ENCODE measurements at places on chromosomes 12 and 14.

DNA sequence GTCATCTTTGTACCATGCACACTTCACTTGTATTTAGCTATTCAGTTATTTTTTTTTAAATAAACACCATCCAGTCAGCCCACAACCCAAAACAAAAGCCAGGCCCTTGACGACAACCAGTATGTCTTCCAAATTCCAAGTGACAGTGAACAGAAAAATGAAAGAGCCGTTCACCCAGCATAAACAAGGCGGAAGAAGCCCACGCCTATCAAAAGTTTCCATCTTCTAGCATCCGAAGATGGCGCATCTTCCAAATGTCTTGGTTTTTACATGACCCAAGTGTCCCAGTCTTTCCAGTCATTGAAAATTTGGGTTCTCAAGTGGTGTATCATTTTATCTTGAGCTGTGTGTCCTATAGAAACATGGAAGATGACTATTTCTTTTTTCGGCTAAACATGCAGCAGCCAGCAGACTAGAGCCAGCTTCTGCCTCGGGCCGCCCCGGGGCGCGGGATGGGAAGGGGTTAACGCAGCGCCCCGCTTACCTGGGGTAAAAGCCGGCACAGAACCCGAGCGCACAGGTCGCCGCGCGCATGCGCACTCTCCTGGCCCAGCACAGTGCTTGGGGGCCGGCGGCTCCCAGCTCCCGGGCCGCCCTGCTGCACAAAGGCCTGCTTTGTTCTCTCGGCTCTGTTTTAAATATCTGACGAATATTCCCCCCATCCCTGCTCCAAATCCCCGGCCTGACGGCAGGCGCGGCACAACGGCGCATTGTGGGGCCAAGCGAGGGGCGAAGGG, 164.8 kb downstream of the ZFP36L1 start:
- no peak for DNase-seq

- DNase-seq, result no peak
Measured at GRCh38 chr12:104873374-104873773, 84.7 kb downstream of the SLC41A2 start.

DNA sequence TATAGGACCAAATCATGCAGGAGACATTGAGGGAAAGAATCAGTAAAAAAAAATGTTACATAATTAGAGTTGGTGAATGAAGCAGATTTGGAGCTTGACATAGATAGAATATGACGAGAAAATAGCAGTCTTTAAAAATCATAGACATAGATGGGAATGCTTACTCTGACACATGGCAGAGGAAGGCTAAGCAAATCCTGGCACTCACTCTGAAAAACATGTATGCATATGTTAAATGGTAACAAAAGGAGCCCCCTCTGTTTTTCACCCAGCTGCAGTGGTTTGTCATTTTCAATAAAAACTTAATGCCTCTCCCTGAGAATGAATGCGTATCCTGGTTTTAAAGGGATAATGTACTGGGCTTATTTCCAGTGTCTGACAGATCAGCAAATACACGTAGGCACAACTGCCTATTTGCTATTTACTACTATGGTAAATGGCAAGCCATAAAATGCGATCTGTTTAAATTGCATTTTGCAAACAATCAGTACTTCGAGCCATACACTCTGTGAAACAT, 561.2 kb upstream of the SEL1L start:
- no peak for DNase-seq

- DNase-seq, result no peak
Measured at GRCh38 chr14:21398901-21399300, 15.1 kb upstream of the SUPT16H start.

DNA sequence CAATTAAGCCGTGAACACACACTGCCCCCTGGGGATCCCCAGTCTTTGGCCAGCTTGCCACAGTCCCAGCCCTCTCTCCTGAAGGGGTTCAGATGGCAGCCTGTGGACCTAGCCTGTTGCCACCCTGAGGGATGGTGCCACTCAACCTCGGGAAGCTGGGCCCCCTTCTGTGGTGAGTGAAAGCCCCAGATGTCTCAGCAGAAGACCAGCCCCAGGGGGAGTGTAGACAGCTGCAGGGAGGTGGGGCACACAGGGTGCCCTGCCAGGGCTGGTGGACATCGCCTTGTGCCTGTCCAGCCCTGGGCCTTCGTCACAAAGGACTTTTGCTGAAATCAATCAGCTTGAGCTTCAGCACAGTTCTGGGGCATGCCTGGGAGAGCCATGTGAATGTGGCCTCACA, 32.4 kb downstream of the C14orf132 start:
- no peak for DNase-seq

GRCh38 chr12:623865-624372, 39.3 kb downstream of the NINJ2 start:
- DNase-seq, result no peak

GRCh38 chr12:32399370-32400113, at the start of gene FGD4:
FGD4 (plus strand) TSS chr12:32399558.
- no peak for DNase-seq

DNA sequence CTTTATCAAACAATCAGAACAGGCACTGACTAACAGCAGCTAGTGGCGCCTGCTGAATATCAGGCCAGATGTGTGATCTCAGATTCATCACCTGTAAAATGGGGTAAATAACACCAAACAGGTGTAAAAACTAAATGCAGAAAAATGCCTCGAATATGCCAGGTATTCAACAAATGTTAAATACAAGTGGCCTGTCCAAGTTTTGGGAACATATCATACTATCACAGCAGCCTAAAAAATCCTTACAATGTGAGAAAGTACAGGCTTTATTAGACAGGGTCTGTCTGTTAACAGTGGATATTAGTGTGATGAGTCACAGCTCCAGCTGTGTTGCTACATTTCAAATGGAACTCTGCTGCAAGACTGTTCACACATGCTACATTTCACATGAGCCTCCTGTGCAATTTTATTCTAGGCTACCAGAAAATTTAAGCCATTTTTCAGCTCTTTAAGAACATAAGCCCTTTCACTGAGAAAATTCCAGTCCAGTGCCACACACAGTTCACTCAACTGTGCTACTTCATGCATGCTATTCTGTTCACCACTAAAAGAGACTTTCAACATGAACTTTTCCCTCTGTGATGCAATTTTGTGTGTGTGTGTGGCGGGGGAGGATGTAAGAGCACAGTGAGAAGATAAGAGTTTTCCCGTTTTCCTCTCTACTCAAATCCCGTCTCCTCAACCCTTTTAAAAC, 56.7 kb downstream of the MSRB3 start:
- peak; percentile 76 for DNase-seq

GRCh38 chr12:72281126-72281525, 9.0 kb downstream of the TRHDE start:
- no peak for DNase-seq

GRCh38 chr12:9344541-9344940, 136.3 kb upstream of the PZP start:
- no peak for DNase-seq

- DNase-seq, result no peak
Measured at GRCh38 chr14:22106700-22107697, 433.4 kb upstream of the OR4E1 start.

DNA sequence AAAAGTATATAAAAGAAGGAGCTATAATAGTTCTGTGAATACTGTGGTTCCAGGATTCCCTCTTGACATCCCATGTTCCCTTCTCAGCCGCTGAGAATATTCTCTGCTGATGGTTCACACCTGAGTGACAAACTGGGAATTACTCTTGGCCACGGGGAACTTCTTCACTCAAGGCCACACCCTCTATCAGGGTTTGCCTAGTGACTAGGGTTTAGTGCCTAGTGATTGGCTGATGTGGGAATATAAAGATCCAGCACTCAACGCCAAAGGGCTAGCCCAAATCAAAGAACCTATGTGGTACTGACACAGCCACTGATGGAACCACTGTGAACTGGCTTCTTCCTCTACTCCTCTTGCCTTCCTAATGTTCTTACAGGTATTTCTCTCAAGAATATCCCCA, 248.4 kb downstream of the ASCL1 start:
- no peak for DNase-seq

- no peak for DNase-seq
Measured at GRCh38 chr14:52003324-52003723, 14.0 kb downstream of the RTRAF start.

DNA sequence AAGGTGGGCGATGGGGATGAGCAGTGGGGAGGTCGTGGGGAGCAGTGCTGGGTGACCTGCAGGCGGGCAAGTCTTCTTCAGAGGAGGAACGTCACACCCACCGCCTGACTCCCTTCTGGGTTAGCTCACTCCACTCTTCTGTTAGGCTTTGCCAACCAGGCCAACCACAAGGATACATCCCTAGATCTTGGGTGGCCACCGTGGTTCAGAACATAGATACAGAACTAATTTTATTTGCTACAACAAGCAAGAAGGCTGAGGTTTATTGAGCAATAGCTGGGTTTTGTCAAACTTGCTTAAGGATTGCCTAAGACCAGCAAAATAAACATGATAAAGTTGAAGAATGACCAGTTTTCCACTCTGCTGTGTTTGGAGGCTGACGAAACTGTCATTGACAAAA, 109.4 kb downstream of the DACT1 start:
- peak; percentile 58 for DNase-seq

GRCh38 chr12:107229827-107230226, 136.5 kb upstream of the CRY1 start:
- DNase-seq, result no peak

DNA sequence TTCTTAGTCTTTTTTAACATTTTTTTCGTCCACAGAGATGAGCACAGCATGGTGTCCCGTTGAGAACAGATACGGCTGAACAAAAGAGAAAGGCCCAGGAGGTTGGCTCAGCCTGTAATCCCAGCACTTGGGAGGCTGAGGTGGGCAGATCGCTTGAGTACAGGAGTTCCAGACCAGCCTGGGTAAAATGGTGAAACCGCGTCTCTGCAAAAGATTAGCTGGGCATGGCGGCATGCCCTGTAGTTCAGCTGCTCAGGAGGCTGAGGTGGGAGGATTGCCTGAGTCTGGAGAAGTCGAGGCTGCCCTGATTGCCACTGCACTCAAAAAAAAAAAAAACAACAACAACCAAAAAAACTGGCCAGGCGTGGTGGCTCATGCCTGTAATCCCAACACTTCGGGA, 5.9 kb upstream of the EP400 start:
- DNase-seq, result no peak

DNA sequence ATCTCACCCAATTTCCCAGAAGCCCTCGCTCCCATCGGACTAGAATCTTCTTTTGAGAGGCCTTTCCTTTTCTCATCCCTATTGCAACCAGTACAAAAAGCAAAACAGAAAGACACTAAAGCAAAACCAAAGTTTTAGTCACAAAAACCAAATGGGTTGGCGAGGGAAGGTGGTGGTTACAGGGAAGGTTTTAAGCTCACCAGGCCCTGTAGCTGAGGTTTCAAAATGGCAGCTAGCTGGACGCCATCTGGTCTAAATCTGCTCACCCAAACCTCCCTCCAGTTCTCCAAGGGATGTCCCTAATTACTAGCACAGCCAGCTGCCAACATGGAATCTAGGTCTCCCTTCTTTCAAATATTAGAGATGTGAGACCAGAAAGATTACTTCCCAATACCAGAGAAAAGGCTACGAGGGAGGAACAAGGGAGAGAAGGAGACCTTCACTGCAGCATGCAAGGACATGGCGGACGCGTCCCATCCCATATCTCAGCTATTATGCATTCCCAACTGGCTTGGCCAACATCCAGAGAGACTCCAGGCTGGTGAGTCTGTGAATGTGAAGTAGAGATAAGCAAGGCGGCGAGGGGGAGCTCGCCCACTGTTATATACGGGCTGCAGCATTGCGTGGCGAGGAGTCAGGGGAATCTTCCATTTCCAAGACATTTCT, 70.8 kb downstream of the DPF3 start:
- no peak for DNase-seq

- no peak for DNase-seq
Measured at GRCh38 chr12:122452701-122453285, 30.3 kb upstream of the CLIP1 start.

- no peak for DNase-seq
Measured at GRCh38 chr14:24361326-24361725, 6.7 kb upstream of the NFATC4 start.

GRCh38 chr12:38878333-38878705, 27.1 kb downstream of the CPNE8 start:
- DNase-seq, result no peak

DNA sequence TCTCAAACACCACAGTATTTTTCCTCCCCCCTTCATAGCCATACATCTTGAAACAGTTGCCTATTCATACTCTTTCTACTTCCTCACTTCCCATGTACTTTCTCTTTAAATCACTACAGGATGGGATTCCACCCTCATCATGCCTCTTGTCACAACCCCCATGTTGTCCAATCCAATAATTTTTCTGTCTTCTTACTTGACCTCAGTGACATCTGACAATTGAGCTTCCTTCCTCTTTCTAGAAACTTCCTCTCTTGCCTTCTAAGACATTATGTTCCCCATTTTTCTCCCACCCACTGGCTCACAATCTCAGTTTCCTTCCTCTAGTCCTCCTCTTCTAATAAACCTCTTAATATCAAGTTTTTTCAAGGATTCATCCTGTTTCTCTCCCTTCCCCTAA, 5.3 kb downstream of the C2CD5 start:
- DNase-seq, result no peak

- DNase-seq, result no peak
Measured at GRCh38 chr12:51190820-51191219, 17.9 kb upstream of the TFCP2 start.

GRCh38 chr12:105158876-105159275, 51.3 kb downstream of the WASHC4 start:
- no peak for DNase-seq

- no peak for DNase-seq
Measured at GRCh38 chr12:70068743-70069142, 174.5 kb upstream of the CNOT2 start.

GRCh38 chr14:49164074-49164473, 422.1 kb downstream of the RPS29 start:
- DNase-seq, result no peak

GRCh38 chr12:107490010-107490409, 195.6 kb upstream of the PWP1 start:
- DNase-seq, result no peak

DNA sequence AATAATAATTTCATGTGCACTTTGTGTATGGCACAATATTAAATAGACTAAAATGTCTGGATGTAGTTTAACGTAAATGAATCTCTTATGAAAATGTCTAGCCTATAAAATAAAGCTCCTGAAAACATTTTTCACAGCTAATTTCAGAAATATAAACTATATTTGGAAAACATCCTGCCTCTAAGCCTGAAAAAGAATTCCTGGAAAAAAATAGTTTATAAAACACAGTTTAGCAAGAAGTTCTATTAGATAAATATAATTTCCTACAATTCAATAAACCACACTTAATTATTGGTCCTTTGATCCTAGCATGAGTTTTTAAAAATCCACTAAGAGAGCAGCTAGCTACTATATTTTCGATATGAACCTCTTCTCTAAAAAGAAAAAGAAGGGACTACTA, 159.9 kb downstream of the ADAMTS20 start:
- DNase-seq, result no peak

- DNase-seq, result no peak
Measured at GRCh38 chr12:62832558-62832957, 102.4 kb downstream of the PPM1H start.

DNA sequence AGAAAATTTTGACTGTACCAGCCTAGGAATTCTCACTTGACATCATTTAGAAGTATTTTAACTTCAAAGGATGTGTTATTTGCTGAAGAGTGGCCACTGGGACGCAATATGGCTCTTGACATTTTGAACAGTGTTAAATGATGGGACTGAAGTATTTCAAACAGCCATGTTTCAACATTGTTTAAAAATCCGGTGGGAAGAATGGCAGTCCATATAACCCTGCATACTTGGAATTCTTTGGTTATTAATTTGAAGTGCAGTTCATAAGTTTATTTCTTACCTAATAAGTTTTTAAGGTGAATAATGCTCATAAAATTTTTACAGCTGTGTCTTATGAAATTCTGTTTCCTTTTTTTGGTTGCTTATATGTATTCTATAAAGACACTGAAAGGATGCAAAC, 8.3 kb downstream of the TMTC2 start:
- no peak for DNase-seq

- no peak for DNase-seq
Measured at GRCh38 chr12:77347017-77347416, 281.6 kb upstream of the E2F7 start.

All from kidney epithelial cell (primary cell).